Retinal pigment epithelial cell (primary cell): ENCODE measurements at places on chromosomes 5 and 9.

GRCh38 chr5:116144991-116145390, 60.2 kb downstream of the COMMD10 start:
- DNase-seq: no peak

DNA sequence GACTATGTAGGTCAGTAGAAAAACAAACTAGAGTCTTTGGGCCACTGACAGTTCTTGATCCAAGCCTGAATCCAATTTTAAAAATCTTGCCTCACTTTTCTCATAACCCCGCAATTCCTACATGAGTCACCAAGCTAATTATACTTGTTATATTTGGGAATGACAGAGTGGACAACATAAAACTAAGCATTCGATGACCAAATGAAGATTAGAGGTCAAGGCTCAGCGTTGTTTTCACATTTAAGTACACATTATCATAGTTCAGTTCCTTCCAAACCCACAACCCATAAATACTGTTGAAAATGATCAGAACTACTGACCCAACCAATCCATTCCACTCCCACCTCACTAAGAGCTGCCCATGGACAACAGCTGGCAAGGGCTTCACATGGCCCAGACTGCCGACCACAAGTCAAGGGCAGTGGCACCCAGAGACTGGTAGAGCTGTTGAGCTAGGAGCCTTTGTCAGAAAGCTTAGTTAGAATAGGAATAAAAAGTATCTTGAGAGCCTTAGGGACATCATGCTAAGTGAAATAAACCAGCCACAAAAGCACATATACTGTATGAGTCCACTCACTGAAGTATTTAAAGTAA, 64.2 kb downstream of the MYO10 start:
- no peak for DNase-seq

GRCh38 chr9:92294297-92294676, 790 bp upstream of the IARS1 start:
- peak; percentile 10 for DNase-seq

DNA sequence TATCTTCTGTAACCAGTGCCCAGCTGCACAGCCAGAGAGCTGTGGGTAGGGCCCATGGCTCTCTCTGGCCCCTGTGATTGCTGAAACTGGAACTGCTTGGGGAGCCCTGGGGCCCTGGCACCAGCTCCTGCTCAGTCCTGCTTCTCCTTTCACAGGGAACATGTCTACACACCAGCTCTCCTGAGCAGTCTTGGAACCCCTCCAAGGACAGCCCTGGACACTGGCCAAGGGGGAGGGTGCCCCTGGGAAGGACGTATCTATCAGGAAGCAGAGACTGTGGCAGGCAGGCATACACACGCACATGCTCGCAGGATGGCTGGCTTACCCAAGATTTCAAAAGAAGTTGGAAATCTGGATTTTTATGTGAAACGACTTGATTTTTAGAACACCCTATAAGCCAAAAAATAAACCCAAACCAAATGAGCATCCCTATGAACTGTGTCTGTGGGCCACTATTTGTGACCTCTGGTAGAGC, 8.8 kb upstream of the TRAF1 start:
- peak; percentile 87 for DNase-seq

DNA sequence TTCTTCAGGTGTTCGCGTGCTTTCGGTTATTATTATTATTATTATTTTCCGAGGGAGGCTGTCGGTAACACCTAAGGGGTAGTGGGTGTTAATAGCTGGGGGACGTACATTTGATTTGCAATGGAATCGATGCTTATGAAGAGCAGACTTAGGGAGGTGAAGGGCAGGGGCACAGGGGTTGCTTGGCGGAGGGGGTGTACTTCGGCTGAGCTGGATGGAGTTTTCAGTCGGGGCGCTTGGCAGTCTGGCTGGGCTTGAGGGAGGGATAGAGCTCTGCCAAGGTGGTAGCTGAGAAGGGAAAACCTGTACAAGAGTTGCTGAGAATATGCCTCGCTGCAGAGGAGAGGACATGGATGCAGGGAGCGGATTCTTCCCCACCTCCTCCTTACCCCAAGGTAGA, 617 bp upstream of the PTPRD start:
- DNase-seq: no peak

GRCh38 chr9:125586172-125586511, 120.9 kb downstream of the MAPKAP1 start:
- no peak for DNase-seq

- DNase-seq: no peak
Measured at GRCh38 chr9:26667882-26668281, 224.7 kb downstream of the CAAP1 start.

GRCh38 chr5:142976861-142977260, 206.7 kb downstream of the ARHGAP26 start:
- no peak for DNase-seq

DNA sequence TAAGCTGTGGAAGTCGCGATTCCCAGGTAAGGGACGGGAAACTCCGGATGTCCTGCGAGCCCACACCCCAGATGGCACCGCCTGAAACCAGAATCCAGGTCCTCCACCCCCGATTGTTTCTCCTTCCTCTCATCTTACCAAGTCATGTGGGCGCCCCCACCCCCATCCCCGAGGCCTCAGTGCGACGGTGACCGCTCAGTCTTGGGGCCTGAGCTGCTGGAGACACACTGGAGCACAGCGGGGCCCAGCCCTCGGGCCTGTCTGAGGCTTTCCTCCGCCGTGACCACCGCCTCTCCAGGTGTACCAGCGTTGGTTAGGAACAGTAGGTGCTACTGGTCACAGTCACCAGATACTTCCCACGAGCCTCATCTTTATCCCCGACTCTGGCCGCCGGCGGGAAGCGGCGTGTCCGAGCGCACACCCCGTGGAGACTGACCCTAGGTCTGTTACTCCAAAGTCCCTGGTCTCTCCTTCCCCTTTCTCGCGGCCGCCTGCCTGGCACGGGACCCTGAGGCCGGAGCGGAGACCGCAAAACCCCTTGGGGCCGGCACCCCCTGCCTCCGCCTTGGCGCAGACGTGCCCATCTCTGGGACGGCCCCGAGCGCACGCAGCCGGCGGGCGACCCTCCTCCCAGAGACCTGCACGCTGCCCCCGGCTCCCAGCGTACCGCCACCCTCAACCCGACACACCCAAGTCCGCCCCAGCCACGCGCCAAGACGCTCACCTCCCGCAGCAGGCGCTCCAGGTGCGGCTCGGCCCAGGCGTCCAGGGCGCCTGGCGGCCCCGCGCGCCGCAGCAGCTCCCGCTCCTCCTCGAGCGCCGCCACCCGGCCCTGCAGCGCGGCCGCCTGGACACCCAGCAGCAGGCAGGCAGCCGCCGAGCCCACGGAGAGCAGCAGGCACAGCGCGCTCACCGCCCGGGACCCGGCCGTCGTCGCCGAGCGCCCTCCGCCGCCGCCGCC, 733 bp downstream of the COL23A1 start:
- DNase-seq: no peak
